Substantia nigra (tissue), 51 donors: ENCODE measurements at places on chromosomes 1 and 21.

DNA sequence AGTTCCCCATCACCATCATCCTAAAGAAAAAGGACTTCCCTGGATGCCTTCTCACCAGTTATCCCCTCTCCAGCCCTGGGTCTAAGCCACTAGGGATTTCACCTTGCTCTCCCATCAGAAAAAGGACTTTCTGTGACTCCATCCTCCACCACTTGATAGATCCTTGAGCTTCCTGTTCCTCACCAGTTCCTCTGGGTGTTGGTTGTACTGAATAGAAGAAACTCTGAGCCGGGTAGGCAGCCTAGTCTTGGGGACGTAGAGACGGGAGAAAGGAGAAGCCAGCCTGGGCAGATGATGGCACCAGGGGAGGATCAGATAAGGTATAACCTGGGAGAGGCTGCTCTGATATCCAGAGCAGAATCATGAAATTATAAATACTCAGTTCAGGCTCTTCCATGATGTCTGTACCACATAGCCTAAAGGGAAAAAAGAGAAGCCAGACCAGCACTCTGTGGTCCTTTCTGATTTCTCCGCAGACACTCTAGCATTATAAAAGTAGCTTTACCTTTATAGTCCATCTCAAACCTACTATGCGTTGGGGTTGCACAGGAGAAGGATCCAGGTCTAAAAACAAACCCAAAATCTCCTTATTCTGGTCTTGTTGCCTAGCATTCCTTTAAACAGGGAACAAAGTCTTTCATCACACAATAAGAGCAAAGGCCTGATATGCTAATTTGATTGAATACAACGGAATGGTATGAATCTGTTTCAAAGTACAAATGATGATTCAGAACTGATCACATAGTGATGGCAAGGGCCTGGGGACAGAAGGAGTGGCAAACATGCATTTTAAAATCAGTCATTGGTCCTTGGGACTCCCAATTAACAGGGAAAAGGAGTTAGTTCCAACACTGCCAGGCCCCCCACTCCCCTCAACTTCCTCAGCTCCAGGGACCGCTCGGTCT lies 1.2 kb upstream of the CD34 start:
- DNase-seq, result no peak

GRCh38 chr1:78254517-78254916 lies 208.8 kb downstream of the GIPC2 start:
- no peak for DNase-seq

- no peak for DNase-seq
Measured at GRCh38 chr1:4221107-4221506, 321.0 kb upstream of the C1orf174 start.

GRCh38 chr1:204093421-204093717 lies 20.5 kb downstream of the SOX13 start:
- no peak for DNase-seq

GRCh38 chr1:9793291-9793690 lies 30.5 kb downstream of the CLSTN1 start:
- DNase-seq, result no peak

DNA sequence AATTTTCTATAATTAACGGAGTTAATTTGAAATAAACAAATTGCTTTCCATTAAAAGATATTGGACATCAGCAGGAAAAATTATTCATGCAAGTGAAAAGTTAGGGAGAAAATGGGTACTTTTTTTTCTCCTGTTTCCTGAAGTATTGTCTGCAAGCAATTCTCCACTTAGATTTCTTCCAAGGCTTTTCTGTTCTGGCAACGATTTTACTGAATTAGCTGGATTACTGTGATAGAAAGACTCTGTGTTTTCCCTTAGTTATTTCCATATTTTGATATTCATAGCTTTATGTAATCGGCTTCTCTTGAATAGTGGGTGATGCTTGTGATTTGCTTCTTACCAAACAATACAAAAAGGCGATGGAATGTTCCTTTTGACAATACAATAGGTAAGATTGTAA lies 1333.9 kb downstream of the AMY1C start:
- DNase-seq, result no peak
